ENCODE measurements at places on chromosomes 1 and 21.

GRCh38 chr21:15222707-15223106 lies 157.9 kb upstream of the NRIP1 start:
- DNase-seq, result no peak

- no peak for DNase-seq
Measured at GRCh38 chr1:185567440-185567839, 166.8 kb upstream of the HMCN1 start.

GRCh38 chr1:231629132-231629531 lies 2.5 kb downstream of the DISC1 start:
- DNase-seq, result peak; percentile 52

DNA sequence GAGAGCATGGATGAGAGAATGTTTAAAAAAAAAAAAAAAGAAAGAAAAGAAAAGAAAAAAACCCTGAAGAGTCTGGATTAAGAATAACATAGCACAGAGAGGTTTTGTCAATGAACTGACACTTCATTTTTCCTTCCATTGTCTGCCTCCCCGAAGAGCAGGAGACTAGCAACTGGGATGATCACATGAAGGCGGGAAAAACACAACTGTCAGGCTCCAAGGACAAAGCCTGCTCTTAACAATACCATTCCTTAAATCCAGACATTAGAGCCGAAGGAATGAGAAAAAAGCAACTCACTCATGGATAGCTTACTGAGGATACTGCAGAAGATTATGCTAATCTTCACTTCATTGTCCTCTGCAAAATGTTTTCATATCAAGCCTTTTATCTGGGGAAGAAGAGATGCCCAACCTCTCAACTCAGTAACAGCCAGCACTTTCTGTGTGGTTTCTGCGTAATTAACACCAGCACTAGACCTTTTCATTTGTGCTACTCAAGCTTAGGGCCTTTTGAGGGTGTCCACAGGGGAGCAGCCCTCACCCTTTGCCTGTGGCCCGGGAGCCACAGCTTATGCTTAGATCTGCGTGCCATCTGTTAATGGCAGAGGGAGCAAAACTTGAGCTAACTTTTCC lies 182.3 kb downstream of the BARHL2 start:
- no peak for DNase-seq
